ENCODE measurements at places on chromosomes 5 and 9. TPM values are rescaled to one million over a fixed set of nuclear protein-coding genes. Genes with fewer than 3 reads are reported as not detected.
A peak's percentile ranks its signal among the peaks of the same experiment; 100 is the strongest.

DNA sequence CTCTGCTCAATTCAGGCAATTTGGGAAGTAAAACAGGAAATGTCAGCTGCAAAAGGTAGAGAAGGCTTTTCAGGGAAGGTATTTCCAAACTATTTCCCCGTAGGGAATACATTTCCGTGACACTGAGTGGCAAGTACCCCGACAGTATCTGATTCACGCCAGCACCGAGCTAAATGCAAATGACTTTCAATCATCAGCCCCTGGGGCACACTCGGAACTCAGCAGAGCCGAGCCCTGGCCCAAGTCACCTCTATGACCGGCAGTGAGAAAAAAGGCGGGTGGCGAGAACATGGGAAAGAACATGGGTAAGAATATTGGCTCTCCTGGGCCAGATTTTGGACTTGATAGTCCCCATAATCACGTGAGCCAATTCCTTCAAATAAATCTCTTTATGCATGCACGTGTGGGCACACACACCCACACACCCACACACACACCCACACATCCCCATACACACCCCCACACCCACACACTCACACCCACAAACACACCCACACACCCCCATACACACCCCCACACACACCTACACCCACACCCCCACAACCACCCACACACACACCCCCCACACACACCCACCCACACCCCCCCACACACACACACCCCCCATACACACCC, 43.0 kb downstream of the COL23A1 start:
- peaks cover 24% of the 10 kb centered on the region for H3K4me1 ChIP-seq
- H3K36me3 ChIP-seq, result no peaks in the 10 kb centered on the region
- H3K4me3 ChIP-seq, result no peak overlapping the region
- H3K27me3 ChIP-seq, result no peaks in the 10 kb centered on the region
- no peak for DNase-seq

- DNase-seq, result peak; percentile 90
- peaks cover 14% of the 10 kb centered on the region for H3K27me3 ChIP-seq
- H3K36me3 ChIP-seq, result no peaks in the 10 kb centered on the region
- H3K4me1 ChIP-seq, result peaks cover 29% of the 10 kb centered on the region
- H3K4me3 ChIP-seq, result peak within 1 kb of the TSS; percentile 86
- peak within 1 kb of the TSS; percentile 98 for H3K27ac ChIP-seq
Observed at GRCh38 chr9:97501177-97501971, at the start of gene TMOD1. TMOD1 (plus strand) TSS chr9:97501666; CDS start chr9:97524189, 22,523 bp downstream.

GRCh38 chr5:167936944-167937634, 354.4 kb upstream of the WWC1 start:
- H3K4me3 ChIP-seq, result no peak overlapping the region
- DNase-seq, result no peak
- H3K36me3 ChIP-seq, result no peaks in the 10 kb centered on the region
- H3K27ac ChIP-seq, result no peak overlapping the region
- peaks cover 8% of the 10 kb centered on the region for H3K4me1 ChIP-seq

DNA sequence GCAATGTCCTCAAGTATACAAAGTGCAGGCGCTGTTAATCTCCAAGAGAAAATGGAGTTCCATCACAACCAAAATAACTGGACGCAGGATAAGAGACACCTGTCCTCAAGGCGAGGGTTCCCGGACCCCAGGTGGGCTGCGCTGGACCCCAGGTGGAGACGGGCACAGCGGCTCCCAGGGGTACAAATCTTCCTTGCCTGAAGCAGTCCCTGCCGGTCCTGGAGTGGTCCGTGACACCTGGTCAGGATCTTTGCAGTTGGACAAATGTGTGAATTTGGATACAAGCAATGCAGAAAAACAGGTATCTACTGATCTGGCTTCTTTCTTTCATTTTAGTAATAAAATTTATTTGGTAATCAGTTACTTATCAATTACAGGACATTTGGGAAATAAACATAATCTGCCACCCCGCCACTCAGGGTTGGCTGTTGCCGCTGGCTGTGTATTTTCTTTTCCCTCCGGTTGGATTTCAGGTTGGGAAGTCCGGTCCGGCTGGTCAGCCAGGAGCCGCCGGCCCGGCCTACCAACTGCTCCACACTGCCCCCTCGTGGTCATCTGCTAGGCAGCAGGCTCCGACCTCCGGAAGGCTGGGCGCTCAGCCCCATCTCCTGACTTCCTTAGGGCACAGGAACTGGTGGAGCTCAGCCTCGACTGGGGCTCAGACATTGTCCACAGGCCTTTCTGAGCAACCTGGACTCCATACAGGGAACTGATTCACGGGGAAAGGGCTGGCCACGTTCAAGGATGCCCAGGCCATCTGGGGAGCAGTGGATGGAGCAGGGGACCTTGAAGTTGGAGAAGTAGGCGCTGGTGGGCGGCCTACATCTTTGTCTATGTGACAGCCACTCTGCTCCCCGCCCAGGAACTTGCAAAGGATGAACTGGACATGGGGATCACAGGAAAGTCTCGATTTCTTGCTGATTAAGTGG, 43.4 kb downstream of the NXNL2 start:
- H3K27me3 ChIP-seq, result peaks cover 14% of the 10 kb centered on the region
- H3K4me3 ChIP-seq, result no peak overlapping the region
- DNase-seq, result peak; percentile 85
- H3K27ac ChIP-seq, result no peak overlapping the region

GRCh38 chr5:72378639-72379289, 58.6 kb downstream of the PTCD2 start:
- H3K4me3 ChIP-seq, result no peak overlapping the region
- H3K36me3 ChIP-seq, result no peaks in the 10 kb centered on the region
- DNase-seq, result peak; percentile 90

DNA sequence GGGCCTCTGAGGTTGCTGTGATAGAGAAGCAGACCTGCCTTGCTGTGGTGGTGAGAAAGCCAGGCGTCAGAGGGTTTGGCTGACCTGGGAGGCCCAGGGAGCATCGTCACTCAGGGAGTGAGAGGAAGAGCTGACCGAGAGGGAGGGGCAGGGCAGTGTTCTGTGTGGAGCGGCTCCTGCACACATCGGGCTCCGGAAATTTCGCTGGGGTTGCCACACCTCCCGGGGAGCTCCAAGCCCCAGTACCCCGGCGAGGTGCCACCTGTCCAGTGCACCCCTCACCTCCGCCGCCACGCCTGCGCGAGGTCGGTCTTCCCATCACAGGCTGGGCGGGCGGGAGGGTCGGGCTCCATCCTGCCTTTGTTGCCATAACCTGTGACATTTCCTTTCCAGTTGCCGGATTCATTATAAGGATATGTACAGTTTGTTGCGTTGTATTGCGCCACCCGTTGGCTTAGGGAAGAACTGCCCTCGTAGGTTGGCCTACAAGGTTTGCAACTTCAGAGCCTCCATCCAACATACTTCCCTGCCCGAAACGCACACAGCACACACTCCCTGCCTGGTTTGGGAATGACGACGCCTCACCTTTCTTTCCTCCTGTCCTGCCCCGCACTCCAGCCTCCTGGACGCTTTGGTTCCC, 223.2 kb downstream of the CACNA1B start:
- H3K36me3 ChIP-seq, result no peaks in the 10 kb centered on the region
- H3K4me1 ChIP-seq, result no peaks in the 10 kb centered on the region
- H3K27me3 ChIP-seq, result no peaks in the 10 kb centered on the region
- H3K27ac ChIP-seq, result no peak overlapping the region

DNA sequence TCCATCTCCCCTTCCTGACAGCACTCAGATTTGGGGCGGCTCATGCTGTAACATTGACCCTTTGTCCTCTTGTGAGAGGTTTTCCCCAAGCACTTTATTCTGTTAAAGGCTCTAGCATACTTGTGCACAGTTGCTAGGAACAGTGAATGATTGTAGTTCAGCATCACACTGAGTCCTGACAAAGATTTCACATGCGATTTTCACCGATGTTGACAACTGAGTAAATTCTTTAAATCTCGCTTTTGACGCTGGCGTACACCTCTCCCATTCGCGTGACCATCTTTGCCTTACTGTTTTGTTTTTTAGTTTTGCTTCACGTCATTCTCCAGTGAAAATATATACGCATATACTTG, 780 bp downstream of the CDC37L1 start:
- no peak for DNase-seq
- peak overlapping the region; percentile 95 for H3K27ac ChIP-seq
- H3K4me3 ChIP-seq, result peak overlapping the region; percentile 48

- H3K27ac ChIP-seq, result no peak overlapping the region
- no peak overlapping the region for H3K4me3 ChIP-seq
- peaks cover 14% of the 10 kb centered on the region for H3K4me1 ChIP-seq
Observed at GRCh38 chr5:173853370-173854131, 34.6 kb upstream of the CPEB4 start.

- DNase-seq, result no peak
- H3K27ac ChIP-seq, result no peak overlapping the region
- no peak overlapping the region for H3K4me3 ChIP-seq
- peaks cover 8% of the 10 kb centered on the region for H3K4me1 ChIP-seq
Observed at GRCh38 chr5:173745123-173745522, 128.7 kb upstream of the BOD1 start.

DNA sequence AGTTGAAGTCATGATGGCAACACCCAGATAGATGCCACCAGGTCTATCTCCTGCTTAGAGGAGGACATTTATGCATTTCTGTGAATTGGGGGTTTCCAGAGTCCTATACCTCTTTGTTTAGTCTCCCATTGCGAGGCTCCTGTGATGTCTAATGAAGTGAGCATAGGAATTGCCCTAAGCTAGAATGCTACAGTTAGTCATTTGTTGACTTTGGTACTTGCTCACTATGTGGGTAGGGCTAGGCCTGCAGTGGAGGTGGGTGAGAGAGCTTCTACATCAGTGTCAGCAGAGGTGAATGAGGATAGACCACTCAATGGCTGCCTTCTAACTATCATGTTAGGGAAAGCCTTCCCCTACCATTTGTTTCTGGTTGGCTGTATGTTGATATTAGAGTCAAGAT, 173.3 kb upstream of the POC5 start:
- no peaks in the 10 kb centered on the region for H3K36me3 ChIP-seq
- no peak for DNase-seq
- no peak overlapping the region for H3K4me3 ChIP-seq
- no peak overlapping the region for H3K27ac ChIP-seq
- no peaks in the 10 kb centered on the region for H3K27me3 ChIP-seq
- H3K4me1 ChIP-seq, result no peaks in the 10 kb centered on the region

DNA sequence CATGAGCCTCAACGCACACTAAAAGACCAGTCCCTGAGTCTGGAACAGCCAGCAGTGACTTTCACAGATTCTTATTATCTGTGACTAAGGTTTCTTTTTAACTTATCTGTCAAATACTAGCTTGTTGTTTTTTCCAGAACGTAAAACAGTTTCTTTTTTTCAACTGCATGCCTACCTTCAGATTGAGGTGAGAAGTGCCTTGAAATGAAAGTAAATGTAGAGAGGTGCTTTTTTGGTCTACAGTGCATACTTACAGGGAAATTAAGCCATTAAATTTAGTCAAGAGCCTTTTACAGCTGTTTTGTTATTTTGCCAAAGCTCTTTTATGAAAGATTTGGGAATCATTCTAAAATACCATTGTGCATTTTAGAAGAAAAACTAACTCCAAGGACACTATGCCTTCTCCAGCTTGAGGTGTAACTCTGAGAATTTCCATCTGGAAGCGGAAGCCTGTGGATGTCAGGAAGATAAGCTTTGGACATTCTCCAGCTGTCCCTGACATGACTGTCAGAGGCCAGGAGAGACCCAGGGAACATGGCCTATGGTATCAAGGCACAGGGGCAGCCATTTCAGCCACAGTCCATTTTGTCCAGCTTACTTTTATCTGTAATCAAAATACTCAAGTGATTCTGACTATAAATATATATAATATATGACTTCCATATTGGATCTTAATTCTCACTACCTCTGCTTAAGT, 230.3 kb downstream of the GLIS3 start:
- no peaks in the 10 kb centered on the region for H3K27me3 ChIP-seq
- H3K27ac ChIP-seq, result peak overlapping the region; percentile 96
- peaks cover 58% of the 10 kb centered on the region for H3K4me1 ChIP-seq
- no peak overlapping the region for H3K4me3 ChIP-seq

GRCh38 chr5:149015126-149015525, 47.7 kb downstream of the SH3TC2 start:
- no peak for DNase-seq
- H3K4me3 ChIP-seq, result no peak overlapping the region
- no peaks in the 10 kb centered on the region for H3K36me3 ChIP-seq
- H3K27ac ChIP-seq, result no peak overlapping the region

GRCh38 chr5:171207256-171207847, 101.7 kb upstream of the TLX3 start:
- no peaks in the 10 kb centered on the region for H3K27me3 ChIP-seq
- no peak overlapping the region for H3K4me3 ChIP-seq
- no peaks in the 10 kb centered on the region for H3K36me3 ChIP-seq
- no peak overlapping the region for H3K27ac ChIP-seq
- H3K4me1 ChIP-seq, result no peaks in the 10 kb centered on the region
- peak; percentile 63 for DNase-seq

DNA sequence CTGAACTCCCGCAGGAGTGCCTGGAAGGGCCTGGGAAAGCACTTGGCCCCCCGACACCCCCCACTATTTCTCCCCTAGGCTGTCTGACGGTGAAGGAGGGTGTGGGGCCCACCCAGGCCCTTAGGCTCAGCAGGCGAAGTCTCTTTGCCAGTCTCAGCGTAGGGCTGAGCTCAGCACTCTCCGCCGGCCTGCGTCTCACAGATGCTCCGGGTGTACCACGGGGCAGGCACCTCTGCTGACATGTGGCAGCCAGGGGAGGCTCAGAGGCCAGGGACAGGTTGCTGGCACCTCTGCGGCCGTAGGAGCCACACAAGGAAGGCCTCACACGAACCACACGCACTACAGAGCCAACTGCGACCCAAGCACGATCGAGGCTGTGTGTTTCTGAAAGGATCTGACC, 114.2 kb downstream of the VAV2 start:
- no peaks in the 10 kb centered on the region for H3K36me3 ChIP-seq
- H3K4me3 ChIP-seq, result no peak overlapping the region
- DNase-seq, result no peak
- peaks cover 21% of the 10 kb centered on the region for H3K4me1 ChIP-seq
- no peak overlapping the region for H3K27ac ChIP-seq

- H3K4me1 ChIP-seq, result no peaks in the 10 kb centered on the region
- no peaks in the 10 kb centered on the region for H3K27me3 ChIP-seq
- no peaks in the 10 kb centered on the region for H3K36me3 ChIP-seq
Observed at GRCh38 chr5:29993286-29993685, 1200.2 kb upstream of the CDH6 start.

- no peaks in the 10 kb centered on the region for H3K36me3 ChIP-seq
- H3K4me1 ChIP-seq, result no peaks in the 10 kb centered on the region
- DNase-seq, result peak; percentile 54
- H3K4me3 ChIP-seq, result no peak overlapping the region
Observed at GRCh38 chr5:154309371-154309745, 118.8 kb downstream of the GALNT10 start.

DNA sequence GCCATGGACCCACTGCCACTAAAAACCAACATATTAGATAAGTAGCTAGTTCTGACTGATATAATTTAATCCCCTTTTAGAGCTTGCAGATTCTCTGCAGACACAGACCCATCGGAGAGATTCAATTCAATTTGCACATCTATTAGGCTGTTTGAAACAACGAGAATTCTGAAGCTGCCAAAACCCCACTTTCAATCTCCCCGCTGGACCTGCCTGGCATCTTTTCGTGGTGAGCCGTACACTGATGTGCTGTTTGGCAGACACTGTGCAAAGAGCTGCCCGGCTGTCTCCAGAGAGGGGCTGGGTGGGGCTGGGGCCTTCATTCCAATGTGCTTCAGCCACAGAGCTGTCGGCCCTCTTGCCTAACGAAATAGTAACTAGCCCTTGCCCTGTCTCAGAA, 42.1 kb upstream of the FAM240B start:
- H3K27ac ChIP-seq, result no peak overlapping the region
- H3K27me3 ChIP-seq, result no peaks in the 10 kb centered on the region
- H3K4me3 ChIP-seq, result no peak overlapping the region
- no peak for DNase-seq
- no peaks in the 10 kb centered on the region for H3K36me3 ChIP-seq

Gene TNFSF15
- total RNA-seq, result not detected

Gene SLC6A18
- not detected for total RNA-seq

Gene TRIP13
- 9.8 TPM for total RNA-seq

Gene ARL14EPL
- total RNA-seq, result not detected

Gene SLC34A3
- total RNA-seq, result not detected

Gene PNPLA7
- total RNA-seq, result 1.1 TPM

Gene AIF1L
- total RNA-seq, result 14.2 TPM

Data from cardiac muscle cell (in vitro differentiated cells and primary cell).